ENCODE measurements at places on chromosomes 5 and 9.

GRCh38 chr5:136020383-136021015 lies 8.3 kb upstream of the TGFBI start:
- no peak for DNase-seq

GRCh38 chr9:4741365-4742089 lies 525 bp upstream of the AK3 start:
- DNase-seq = peak; percentile 67

DNA sequence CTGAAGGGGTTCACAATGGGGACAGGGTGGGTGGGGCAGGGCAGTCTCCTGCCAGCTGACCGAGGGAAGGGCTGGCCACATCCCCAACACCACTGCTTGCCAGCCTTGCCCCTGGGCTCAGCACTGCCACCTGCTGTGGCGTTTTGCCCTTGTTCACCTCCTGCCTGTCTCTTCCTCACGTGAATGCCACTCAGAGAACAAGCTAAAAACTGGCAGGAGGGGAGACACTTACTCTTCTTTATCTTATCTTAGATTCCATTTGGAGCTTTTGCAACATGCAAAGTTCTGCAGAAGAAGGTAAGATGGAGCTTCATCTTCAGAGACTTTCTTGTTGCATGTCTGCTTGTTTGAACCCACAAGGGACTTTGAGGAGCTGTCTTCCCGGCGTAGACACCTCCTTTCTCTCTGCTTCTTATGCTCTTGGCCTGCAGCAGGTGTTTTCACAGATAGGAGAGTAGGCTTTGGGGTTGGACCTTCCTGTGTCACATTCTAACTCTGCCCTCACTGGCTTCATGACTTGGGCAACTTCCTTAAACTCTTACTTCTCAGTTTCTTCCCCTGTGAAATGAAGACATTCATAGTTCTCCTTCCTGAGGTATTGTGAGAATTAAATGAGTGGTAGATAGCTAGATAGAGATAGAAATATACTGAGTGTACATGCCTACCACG lies 4.1 kb downstream of the LRSAM1 start:
- peak; percentile 27 for DNase-seq

DNA sequence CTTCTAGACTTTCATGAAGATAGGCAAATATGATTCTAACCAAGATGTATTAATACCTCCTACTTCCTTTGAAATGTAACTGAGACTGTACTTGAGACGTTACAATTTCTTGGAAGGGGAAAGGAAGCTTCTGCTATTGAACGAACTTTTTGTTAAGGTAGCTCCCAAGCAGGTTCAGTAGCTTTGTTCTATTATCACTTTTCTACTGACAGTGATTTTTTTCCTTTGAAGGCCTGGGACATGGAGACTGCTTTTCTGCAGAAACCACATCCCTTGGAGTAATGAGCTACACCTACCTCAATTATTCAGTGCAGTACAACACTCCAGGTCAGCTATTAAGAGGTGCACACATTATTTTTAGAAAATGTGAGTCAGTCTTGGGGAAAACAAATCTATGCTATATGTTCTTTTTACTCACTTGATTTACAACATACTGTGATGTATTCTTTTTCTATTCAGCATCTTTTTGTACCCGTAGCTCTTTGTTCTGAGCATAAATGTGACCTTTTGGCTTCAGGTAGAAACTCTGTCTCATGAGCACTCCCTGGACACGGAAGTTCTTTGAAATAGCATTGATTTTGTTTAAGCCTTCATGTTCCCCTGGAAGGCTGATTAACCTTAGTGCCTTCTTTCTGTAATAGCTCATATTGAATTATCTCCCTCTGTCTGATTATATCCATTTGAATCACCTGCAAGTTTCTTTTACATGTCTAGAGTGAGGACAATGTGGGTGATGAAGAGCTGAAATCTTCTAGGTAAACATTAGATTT lies 56.5 kb upstream of the CDKN2B start:
- no peak for DNase-seq

DNA sequence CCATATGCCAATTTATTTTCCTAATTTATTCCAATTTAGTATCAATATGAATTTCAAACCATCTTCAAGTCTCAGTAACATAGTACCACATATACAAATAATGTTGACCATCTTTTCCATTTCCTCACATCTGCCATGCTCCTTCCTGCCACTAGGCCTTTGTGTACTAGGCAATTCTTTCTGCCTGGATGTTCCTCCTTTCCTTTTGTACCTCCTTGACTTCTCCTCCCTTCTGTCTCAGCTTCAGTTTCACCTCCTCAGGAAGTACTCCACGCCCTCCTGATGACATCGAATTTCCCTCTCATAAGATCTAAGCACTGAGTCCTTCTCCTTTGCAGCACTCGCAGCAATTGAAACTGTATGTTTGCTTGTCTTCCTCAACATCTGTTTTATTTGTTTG lies 53.9 kb downstream of the MEF2C start:
- DNase-seq = no peak

- no peak for DNase-seq
Measured at GRCh38 chr5:14713476-14714390, 49.2 kb downstream of the OTULIN start.

DNA sequence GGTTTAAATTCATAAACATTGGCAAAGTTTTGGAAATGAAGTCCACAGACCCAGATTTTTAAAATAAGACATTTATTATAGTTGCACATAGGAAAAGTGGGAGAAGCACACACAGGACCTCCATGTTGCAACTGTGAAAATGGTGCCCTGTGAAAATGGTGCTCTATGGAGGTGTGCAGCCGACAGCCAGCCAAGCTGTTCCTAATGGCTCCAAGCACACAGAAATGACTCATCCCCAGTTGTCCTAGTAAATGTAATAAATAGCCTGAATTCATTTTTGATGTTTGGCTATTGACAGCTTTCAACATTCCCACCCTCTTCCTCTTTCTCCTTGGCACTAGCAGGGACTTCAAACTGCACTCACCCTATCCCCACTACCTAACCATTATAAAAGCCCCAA lies 590.9 kb downstream of the CAAP1 start:
- peak; percentile 24 for DNase-seq

DNA sequence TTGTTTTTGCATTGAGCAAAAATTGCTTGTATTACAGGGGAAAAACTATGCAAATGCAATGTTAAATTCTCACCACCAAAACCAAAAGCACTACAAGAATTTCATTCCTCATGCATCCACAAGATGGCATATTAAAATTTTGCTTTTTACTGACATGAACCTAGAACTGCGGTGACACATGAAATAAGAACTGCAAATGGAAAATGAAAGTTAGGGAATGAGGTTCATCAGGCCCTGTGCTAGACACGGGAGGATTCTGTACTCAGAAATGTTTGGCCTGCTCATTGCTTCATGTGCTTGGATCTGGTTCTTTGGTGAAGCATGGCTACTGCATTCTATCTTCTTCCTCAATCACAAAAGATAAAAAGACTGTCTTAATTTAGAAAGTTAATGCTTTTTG lies 9.1 kb upstream of the RFK start:
- peak; percentile 72 for DNase-seq

DNA sequence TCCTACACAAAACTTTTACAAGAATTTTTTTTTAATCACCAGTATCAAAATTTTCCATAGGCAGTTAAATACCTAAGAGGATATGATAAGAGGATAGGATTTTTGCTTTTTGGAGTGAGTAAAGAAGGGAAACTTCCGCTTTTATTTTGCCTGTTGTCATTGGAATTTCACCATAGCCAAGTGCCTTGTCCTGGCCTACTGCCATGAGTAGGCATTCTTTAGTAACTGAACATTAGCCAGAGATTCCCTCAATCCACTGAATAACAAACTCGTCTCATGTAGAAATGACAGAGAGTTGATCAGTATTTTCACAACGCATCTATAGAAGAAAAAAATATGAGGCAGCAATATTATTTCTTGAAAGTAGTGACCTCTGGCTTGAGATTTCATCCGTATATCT lies 289.6 kb upstream of the ADAMTSL1 start:
- DNase-seq = no peak

DNA sequence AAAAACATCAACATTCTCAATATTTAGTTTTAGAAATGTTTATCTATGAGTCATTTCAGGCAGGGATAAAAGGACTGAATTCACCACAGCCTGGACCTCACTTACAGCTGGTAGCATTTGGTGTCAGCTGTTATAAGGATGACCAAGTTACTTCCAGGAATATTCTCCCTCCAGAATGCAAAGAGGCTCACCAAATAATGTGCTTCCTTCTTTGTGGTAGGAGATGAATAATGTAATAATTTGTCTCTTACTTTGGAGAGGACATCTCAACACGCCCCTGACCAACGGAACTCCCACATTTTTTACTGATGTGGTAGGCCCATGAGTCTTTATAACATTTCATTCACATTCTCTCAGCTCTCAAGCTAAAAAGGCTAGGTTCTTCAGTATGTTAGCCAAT lies 825.9 kb upstream of the GRAMD2B start:
- DNase-seq = no peak

DNA sequence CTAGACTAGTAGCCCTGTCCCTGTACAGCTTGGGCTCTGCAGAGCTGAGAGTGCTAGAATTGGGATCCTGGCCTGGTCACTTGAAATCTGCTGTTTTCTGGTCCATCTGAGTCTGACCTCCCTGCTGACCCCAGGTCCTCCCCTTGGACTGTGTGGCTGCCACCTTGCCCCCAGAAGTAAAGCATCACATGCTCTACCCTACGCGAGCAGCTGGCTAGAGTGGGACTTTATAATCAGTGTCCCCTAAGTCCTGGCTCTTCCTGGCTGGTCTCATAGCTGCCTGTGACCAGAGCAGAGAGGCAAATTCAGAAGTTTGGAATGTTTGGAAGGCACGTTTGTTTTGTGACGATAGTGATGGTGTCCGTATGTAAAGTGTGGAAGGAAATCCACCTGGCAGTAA lies 81.0 kb downstream of the ARHGEF28 start:
- DNase-seq = no peak

DNA sequence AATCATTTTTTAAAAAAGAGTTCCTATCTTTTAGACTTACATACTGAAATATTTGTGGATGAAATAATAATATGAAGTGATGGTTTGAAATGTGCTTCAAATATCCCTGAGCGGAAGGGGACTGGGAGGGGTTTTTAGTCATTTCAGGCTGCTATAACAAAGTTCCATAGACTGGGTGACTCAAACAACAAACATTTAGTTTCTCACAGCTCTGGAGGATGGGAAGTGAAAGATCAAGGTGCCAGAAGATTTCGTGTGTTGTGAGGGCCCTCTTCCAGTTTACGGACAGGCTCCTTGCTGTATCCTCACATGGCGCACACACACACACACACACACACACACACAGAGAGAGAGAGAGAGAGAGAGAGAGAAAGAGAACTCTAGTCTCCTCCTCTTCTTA lies 27.1 kb upstream of the TEX10 start:
- DNase-seq = no peak

GRCh38 chr5:142295084-142295758 lies 29.6 kb downstream of the SPRY4 start:
- DNase-seq = no peak

DNA sequence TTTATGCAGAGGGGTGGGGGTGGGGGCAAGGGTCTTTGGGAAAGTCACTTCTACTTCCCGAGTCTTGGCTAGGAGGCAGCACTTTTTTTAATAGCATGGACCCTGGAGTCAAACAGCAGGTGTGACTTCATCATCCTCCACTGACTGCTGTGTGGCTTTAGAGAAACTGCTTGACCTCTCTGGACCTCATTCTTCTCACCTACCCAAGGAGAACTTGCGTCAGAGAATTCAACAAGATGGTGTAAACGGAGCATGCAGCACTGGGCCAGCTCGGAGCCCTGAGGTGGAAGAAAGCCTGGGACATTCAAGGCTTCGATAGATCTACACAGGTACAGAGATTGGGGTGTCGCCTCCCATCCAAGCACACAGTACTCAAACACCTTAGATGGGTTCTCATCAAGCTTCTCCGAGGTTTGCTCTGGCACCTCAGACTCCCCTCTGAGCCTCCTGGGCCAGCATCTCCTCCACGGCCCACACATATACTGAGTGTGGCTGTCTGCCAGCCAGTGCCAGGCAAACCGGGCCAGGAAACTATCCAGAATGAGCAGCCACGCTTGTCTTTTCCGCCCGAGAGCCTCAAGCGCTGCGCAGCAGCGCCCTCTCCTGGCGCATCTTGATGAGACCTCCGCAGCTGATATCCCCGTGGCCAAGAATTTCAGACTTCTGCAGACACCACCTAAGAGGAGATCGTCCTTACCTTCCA lies 4.6 kb upstream of the SLC25A48 start:
- peak; percentile 83 for DNase-seq

Data from NCI-H69 (cell line).